ENCODE measurements at places on chromosomes 7 and 10. TPM values are rescaled to one million over a fixed set of nuclear protein-coding genes. Genes with fewer than 3 reads are reported as not detected.
A peak's percentile ranks its signal among the peaks of the same experiment; 100 is the strongest.

The PPA1 gene
- 169 TPM for total RNA-seq

The SPDYE6 gene
- not detected for total RNA-seq

The C7orf33 gene
- not detected for total RNA-seq

The HOXA10 gene
- total RNA-seq: 4.3 TPM

The ZNF33A gene
- 18.7 TPM for total RNA-seq

The VIPR2 gene
- total RNA-seq: not detected

The NEUROG3 gene
- total RNA-seq: not detected

- DNase-seq: no peak
These were observed 199.7 kb downstream of the BMPER start for GRCh38 chr7:34104992-34105391.

- DNase-seq: no peak
These were observed 4.5 kb downstream of the GRID1 start for GRCh38 chr10:86362129-86362527.

- DNase-seq: peak; percentile 87
These were observed 52.0 kb upstream of the SMNDC1 start for GRCh38 chr10:110356628-110357245.

DNA sequence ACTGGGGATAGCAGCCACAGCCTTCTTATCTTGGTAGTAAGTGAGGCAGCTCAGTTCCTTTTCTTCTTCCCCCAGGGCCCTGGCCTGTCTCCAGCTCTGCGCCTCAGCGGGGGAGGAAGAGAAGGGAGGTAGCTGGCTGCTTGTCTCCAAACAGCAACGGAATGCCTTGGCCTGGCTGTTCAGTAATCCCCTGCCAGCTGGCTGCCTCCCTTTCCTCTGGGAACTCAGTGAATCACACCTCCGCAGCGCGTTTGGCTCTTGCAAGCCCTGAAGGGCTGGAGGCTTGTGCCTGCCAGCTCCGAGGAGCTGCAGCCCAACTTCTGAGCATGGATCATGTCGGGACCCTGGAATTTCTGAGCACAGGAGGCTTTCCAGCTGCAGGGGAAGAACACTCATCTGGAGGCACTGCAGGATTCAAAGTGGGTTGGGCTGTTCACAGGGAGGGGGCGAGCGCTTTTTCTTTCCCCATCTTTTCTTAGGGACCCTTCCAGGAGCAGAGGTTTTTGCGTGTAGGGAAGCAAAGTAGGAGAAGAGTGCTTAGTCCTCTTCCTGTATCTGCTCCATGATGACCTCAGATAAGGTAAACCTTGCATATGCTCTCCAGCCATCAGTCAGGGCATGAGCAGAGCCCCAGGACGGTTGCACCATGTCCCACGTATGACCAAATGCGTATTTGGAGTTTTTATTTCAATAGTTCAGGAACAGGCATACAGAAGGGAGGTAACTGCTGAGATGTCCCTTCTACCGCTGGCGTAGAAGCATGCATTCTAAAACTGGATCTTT is 253.2 kb upstream of the INHBA start:
- peak; percentile 95 for DNase-seq

DNA sequence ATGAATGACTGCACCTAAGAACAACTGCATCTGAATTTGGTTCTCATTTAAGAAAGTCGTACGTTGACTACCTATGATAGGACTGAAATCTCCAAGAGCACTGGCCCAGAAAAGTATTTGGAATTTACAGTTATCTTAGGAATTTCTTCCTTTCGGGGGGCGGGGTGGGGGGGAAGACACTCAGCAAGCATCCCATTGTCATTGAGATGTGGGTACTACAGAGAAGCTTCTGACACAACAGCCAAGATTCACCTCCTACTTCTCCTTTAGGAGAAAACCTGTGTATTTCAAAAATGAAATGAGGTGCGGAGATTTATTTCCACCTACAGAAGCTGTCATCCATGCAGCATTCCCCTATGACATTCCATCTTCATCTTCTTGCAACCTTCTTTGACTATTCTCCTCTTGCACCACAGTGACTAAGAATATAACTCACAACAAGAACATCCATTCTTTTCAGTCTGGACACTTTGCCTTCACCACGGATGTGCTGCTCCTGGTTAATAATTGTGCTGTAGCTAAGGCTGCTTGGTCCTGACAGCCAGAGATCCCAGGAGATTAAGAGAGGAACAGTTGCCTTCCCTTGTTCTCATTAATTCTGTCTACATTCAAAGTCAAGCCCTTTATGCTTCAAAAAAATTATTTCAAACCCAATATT is 98.4 kb upstream of the FRMD4A start:
- no peak for DNase-seq

DNA sequence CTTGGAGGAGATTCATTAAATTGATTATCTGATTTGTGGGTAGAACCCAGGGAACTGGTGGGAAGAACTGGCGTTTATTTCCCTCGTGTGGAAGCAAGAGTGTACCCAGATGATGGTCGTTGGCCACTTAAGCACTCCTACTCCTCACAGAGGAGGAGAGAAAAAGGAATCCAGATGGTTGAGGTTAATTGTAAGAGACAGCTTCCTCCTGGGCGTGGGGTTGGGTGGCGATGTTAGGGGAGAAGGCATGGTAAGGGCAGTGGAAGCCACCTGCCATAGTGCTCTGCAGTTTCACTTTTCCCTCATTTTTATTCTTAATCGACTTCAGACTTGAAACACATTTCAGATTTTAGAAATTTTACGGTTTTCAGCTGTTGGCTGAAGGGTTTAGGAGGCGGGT is 104.1 kb downstream of the DOCK1 start:
- DNase-seq: no peak

DNA sequence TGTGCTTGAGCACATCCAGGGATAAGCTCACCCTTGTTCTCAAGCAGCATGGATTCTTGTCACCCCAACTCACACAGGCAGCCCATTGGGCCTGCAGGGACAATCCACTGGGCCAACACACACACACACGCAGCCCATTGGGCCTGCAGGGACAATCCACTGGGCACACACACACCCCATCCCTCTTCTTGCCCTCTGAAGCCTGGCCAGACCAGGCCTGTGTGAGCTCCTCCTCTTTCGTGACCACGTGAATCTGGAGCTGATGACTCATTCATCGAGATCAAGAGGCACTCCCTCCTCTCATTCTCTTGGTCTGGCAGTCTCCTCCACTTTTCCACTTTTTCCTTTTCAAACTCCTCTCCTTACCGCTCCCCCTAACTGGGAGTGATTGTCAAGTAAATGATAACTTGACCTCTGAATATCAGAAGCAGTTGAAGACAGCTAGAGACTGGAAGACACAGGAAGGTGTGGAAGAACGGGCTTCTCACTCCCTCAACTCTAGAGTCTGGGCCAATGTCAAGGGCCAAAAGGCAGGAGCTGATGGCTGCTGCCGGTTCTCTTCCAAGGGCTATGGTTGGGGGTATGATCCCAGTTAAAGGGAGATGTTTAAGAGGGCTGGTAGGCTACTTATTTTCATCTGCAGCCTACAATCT is 89.7 kb downstream of the HIPK2 start:
- peak; percentile 66 for DNase-seq

DNA sequence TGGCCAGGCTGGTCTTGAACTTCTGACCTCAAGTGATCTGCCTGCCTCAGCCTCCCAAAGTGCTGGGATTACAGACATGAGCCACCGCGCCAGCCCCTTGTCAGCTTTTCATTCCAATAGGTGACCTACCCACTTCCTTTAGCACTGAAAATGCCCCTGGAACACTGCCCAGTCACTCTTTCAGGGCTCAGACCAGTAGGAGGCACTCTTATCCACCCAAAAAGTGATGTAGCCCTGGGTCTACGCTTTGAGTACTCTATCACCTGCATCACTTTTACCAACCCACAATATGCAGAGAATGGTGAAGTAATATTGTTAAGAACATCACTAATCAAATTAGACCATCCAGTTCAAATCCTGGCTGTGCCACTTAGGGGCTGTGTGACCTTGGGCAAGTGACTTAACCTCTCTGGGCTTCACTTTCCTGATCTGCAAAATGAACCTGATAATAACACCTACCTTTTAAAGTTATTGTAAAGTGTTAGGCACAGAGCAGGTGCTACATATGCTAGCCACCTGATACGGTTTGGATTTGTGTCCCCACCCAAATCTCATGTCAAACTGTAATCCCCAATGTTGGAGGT is 5.2 kb downstream of the CALN1 start:
- DNase-seq: no peak

- no peak for DNase-seq
These were observed 211.8 kb downstream of the SKIDA1 start for GRCh38 chr10:21313691-21314090.

DNA sequence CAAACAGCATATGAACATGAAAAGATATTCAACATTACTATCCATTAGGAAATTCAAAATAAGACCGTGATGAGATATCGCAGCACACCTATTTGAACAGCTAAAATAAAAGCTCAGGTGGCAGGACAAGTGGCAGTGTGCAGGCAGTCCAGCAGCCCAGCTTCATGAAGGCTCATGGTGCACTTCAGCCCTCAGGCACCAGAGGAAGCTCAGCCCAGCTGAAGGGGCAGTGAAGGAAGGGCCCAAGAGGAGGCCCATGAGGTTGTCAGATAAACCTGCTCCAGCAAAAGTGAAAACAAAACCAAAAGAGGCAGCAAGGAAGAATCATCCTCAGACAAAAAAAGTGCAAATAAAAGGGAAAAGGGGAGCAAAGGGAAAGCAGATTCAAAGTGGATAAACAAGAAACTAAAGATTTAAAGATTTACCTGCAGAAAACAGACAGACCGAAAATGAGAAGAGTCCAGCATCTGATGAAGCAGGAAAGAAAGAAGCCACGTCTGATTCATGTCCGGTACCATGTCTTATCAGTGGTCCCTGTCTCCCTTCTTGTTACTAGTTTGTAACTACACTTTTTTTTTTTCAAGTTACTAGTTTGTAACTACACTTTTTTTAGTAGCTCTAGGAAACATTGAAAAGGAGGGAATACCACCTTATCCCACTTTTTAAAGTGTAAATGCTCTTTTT is 15.0 kb upstream of the FAM24B start:
- no peak for DNase-seq

DNA sequence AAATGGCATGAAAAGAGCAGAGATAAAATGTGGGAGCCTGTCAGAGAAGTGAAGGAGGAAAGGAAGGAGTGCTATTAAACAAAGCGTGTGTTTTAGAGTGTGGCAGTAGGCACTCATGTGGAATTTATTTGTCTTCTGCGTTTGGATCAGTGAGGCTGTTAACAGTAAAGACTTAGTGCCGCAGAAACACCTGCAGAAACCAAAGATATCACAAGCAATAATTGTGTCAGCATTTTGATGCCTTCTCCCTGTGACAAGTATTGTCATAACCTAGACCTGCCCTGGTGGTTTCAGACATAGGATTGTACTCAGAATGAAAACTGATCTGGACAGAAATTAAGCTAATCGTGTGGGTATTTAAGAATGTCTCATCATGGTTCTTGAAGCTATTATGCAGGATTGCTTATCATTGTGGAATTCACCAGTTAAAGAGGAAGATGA is 191.0 kb downstream of the CAMK1D start:
- no peak for DNase-seq

GRCh38 chr7:30430276-30430675 is 48.3 kb downstream of the NOD1 start:
- DNase-seq: no peak

DNA sequence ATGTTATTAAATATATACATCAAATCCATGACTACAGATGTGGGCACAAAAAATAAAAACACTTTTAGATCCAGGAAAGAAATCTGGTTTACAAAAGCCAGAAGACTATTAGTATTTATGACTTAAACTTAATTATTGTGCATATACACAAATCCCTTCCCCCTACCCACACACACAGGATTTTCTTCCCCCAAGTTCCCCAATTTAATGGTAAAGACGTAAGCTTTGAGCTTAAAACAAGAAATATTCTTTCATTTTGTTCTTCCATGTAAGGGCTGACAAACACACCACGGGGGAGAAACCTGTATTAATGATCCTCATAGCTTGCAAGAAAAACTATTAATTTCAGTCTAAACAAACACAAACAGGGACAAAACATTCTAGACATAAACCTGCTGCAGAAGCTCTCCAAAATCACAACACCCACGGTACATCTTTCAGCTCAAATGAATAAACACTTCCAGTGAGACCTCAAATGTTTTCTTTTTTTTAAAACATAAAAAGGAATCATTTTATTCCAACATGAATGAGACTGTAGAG is 28.5 kb downstream of the OSBPL3 start:
- no peak for DNase-seq

DNA sequence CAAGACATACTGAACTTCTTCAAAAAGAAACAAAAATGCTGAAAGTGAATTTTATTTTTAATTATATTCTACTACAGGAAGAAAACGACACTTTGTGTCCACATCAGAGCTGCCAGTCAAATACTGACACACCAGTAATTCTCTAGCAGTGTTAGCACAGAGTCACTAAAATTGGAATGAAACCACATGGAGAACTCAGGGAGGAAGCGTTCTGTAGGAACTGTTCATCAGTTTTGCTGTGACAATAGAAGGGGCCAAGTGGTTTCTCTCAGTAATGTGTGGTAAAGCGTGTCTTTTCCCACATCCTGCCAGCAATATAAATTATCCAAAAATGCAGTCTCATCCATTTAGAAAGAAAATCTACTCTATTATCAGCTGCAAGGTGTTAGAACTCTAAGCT is 683.3 kb downstream of the GRM8 start:
- peak; percentile 21 for DNase-seq

GRCh38 chr10:103111031-103111917 is 81.8 kb downstream of the NT5C2 start:
- DNase-seq: peak; percentile 20

GRCh38 chr7:135728136-135728669 is at the start of gene SLC13A4:
Gene SLC13A4 (minus strand): TSS chr7:135728186. CDS start chr7:135727496, 690 bp downstream.
- DNase-seq: no peak

Data from mammary epithelial cell (primary cell).